ENCODE measurements at places on chromosomes 3 and 15. TPM values are rescaled to one million over a fixed set of nuclear protein-coding genes. Genes with fewer than 3 reads are reported as not detected.

PATL2 gene
- total RNA-seq: 22.5 TPM

SNTN gene
- not detected for total RNA-seq

MST1 gene
- 10.4 TPM for total RNA-seq

CACNA1D gene
- 4.5 TPM for total RNA-seq

NDUFB4 gene
- total RNA-seq: 128 TPM

ENTPD3 gene
- not detected for total RNA-seq

RPL22L1 gene
- total RNA-seq: 79.5 TPM

GADL1 gene
- total RNA-seq: not detected

MOBP gene
- not detected for total RNA-seq

MRAS gene
- total RNA-seq: not detected

GP9 gene
- not detected for total RNA-seq

PLA2G4E gene
- not detected for total RNA-seq

SOX14 gene
- total RNA-seq: not detected

ZNF80 gene
- total RNA-seq: 1.00 TPM

WDR76 gene
- total RNA-seq: 86.1 TPM

PLXNB1 gene
- 1.9 TPM for total RNA-seq

TLE3 gene
- 72.0 TPM for total RNA-seq

AGBL1 gene
- total RNA-seq: not detected

HIGD2B gene
- 0.16 TPM for total RNA-seq

LRRIQ4 gene
- not detected for total RNA-seq

ADGRG7 gene
- not detected for total RNA-seq

CEMIP gene
- total RNA-seq: 0.91 TPM

ABHD10 gene
- 31.2 TPM for total RNA-seq

ATP13A5 gene
- not detected for total RNA-seq

DUSP7 gene
- total RNA-seq: 43.7 TPM

ZKSCAN7 gene
- 0.61 TPM for total RNA-seq

SERPINI2 gene
- total RNA-seq: not detected

MLF1 gene
- total RNA-seq: 0.25 TPM

FBXO45 gene
- 17.9 TPM for total RNA-seq

DNAJA4 gene
- 39.2 TPM for total RNA-seq

PLSCR2 gene
- total RNA-seq: 0.11 TPM

GPR62 gene
- not detected for total RNA-seq

ASB14 gene
- not detected for total RNA-seq

CD96 gene
- 223 TPM for total RNA-seq

SLC38A3 gene
- not detected for total RNA-seq

PLA1A gene
- not detected for total RNA-seq

RARB gene
- not detected for total RNA-seq

SUCNR1 gene
- not detected for total RNA-seq

BTLA gene
- total RNA-seq: 32.1 TPM

SCG5 gene
- 4.1 TPM for total RNA-seq

AMT gene
- 4.8 TPM for total RNA-seq

SLC2A2 gene
- total RNA-seq: not detected

LSAMP gene
- total RNA-seq: not detected

TMEM207 gene
- total RNA-seq: not detected

ITPKA gene
- total RNA-seq: 0.93 TPM

AADACL2 gene
- total RNA-seq: not detected

RPP25 gene
- total RNA-seq: 9.6 TPM

SLC28A1 gene
- not detected for total RNA-seq

ZCWPW2 gene
- 0.18 TPM for total RNA-seq

ACAN gene
- not detected for total RNA-seq

NMNAT3 gene
- 0.80 TPM for total RNA-seq

SH3GL3 gene
- not detected for total RNA-seq

GPR87 gene
- total RNA-seq: 0.20 TPM
